T-helper 17 cell (primary cell): ENCODE measurements at places on chromosomes 4 and X.

DNA sequence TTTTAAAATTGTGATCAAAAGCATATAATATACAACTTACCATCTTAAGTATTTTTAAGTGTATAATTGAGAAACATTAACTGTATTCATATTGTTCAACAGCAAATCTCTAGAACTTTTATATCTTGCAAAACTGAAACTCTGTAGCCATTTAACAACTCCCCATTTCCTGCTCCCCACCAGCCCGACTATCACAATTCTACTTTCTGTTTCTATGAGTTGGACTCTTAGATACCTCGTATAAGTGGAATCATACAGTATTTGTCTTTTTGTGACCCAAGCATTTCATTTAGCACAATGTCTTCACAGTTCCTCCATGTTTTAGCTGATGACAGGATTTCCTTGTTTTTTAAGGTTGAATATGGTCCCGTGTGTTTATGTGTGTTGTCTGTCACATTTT, 106.0 kb downstream of the LRBA start:
- DNase-seq: no peak

GRCh38 chr4:185640811-185641675, 105.7 kb upstream of the PDLIM3 start:
- no peak for DNase-seq

- DNase-seq: no peak
Measured at GRCh38 chrX:54044877-54045338, 635 bp upstream of the PHF8 start.

DNA sequence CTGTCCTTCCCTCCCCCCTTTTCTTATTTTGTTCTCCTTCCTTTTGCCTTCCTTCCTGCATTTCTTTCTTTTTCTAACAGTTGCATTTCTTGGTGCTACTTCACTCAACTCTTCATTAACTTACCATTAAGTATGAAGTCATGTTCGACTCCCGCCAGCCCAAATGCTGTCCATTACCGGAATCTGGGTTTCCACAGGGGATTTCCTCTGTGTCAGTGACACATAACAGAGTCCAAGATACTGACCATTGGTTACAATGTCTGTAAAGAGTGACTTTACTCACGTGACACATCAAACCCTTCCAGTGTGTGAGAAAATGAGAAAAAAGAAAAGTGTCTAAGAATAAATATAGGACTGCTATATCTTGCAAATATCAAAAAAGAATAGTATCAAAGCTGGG, 500.0 kb upstream of the FRG1 start:
- no peak for DNase-seq

DNA sequence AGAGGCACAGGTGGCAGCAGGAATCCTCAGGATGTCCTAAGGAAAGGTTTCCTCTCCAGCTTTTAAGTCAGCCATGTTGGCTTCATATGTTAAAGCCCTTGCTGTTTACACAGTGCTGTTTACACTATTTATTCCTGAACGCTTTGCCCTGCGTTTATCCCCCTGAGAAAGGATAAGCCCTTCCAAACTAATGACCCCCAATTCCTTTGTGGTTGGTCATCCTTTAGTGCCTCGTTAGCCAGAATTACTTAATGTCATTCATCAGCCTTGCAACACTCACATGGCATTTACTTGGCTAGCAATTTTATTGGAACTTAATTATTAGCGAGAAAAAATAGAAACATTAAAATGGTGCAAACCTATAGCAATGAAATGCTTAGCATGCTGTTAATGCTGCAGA, 23.8 kb downstream of the VCX2 start:
- DNase-seq: no peak

DNA sequence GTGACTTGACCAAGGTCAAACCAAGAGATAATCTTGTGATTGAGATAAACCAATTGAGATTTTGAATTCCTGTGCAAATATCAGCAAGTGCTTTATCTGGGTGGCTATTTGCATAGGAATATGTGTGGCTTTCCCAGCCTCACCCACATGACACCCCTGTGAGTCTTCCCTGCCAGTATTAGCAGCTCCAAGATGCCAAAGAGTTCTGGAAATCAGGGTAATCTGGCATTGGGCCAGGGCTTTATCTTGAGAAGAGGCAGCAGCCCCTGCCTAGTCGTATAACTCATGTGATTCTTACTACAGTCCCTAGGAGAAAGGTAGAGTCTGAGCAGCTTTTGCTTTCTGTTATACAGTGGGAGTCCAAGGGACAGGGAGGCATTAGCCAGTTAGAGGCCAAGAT, 87.7 kb downstream of the RLIM start:
- DNase-seq: no peak

GRCh38 chr4:105061136-105061696, 85.5 kb upstream of the TET2 start:
- DNase-seq: no peak

GRCh38 chr4:158122501-158122900, 50.3 kb downstream of the GASK1B start:
- no peak for DNase-seq

DNA sequence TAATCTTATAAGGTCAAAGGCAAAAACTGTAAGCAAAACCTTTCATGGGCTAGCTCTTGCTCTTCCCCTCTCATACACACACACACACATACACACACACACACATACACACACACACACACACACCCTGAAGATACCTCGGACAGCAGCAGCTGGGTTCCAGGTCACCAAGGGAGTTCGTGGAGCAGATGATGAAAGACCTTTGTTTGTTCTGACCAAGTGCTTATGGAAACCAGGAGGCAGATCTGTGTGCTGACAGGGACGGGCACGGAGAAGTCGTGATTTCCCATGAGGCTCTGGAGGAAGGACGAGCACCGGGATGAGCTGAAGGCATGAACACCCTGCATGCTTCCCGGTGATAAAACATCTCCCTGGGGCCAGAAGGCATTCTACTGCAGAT, 35.4 kb upstream of the CRMP1 start:
- DNase-seq: no peak

DNA sequence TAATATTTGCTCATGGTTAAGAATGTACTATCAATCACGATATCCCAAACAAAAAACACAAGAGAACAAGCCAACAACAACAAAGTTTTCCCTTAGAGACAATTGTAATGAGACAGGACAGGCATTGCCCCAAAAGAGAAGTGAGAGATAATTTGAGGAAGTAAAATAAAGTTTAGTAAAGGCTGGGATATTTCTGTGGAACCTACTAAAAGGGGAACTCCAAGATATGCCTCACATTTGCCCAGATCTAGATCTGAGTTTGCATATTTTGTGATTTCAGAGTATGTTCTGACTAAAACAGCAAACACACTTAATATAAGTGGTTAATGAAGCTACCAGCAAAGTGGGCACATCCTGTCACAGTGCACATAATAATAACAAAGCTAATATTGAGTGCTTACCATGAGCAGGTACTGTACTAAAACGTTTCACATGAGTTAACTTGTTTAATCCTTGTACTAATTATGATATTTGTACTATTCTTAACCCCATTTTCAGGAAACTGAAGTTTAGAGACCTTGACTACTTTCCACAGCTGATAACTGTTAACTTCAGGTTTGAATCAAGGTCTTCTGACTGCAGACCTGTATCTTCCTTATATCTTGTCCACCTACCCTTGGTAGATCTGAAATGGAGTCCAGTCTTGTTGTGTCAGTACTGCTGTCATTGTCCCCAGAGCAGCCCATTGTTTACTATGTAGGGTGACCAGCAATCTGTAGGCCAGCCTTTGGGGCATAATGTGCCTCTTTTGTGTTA, 26.0 kb upstream of the BMP2K start:
- DNase-seq: no peak

DNA sequence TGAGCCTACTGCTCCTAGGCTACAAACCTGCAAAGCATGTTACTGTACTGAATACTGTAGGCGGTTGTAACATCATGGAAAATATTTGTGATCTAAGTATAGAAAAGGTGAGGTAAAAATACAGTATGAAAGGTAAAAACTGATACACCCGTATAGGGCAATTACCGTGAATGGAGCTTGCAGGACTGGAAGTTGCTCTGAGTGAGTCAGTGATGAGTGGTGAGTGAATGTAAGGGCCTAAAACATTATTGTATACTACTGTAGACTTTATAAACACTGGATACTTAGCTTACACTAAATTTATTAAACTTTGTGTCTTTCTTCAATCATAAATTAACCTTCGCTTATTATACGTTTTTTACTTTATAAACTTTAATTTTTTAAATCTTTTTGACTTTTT, 3.7 kb downstream of the KIF4A start:
- no peak for DNase-seq

- DNase-seq: no peak
Measured at GRCh38 chr4:86959588-86960500, 25.0 kb downstream of the AFF1 start.

- no peak for DNase-seq
Measured at GRCh38 chr4:138086611-138087041, 155.5 kb downstream of the SLC7A11 start.

- DNase-seq: no peak
Measured at GRCh38 chr4:40334591-40335524, at the start of gene CHRNA9. CHRNA9 (plus strand) TSS chr4:40335333; CDS start chr4:40335468, 135 bp downstream.

DNA sequence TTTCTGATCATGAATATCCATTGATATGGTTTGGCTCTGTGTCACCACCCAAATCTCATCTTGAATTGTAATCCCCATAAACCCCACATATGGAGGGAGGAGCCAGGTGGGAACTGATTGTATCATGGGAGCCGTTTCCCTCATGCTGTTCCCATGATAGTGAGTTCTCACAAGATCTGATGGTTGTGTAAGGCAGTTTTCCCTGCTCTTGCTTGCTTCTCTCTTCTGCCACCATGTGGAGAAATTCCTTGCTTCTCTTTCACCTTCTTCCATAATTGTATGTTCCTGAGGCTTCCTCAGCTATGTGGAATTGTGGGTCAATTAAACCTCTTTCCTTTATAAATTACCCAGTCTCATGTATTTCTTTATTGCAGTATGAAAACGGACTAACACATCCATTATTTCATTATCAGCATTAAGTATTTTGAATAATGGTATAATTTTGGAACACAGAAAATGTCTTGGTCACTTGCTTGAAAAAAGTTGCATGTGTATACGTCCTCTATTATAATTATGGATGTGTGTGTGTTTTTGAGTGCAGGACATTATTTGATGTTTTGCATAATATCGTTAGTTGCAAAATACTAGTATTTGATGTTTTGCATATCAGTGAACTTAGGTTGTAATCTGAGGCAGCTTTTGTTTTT, 334.6 kb downstream of the PCDH10 start:
- no peak for DNase-seq

- no peak for DNase-seq
Measured at GRCh38 chr4:38868059-38868960, 704 bp downstream of the FAM114A1 start.

DNA sequence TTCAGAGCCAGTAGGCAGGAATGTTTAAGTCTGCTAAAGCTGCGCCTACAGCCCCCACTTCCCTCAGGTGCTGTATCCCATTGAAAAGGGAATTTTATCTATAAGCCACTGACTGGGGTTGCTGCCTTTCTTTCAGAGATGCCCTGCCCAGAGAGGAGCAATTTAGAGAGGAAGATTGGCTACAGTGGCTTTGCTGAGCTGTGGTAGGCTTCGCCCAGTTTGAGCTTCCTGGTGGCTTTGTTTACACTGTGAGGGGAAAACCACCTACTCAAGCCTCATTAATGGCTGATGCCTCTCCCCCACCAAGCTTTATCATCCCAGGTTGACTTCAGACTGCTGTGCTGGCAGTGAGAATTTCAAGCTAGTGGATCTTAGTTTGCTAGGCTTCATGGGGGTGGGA, 67.7 kb upstream of the PRDM5 start:
- no peak for DNase-seq

GRCh38 chr4:116387937-116388474, 697.4 kb downstream of the TRAM1L1 start:
- DNase-seq: no peak

- DNase-seq: no peak
Measured at GRCh38 chr4:65552057-65552456, 118.2 kb downstream of the EPHA5 start.

- DNase-seq: no peak
Measured at GRCh38 chr4:18388039-18388438, 366.5 kb upstream of the LCORL start.

GRCh38 chr4:89277412-89277811, 30.2 kb downstream of the GPRIN3 start:
- no peak for DNase-seq

GRCh38 chr4:1567808-1568581, 116.1 kb downstream of the FAM53A start:
- DNase-seq: no peak

DNA sequence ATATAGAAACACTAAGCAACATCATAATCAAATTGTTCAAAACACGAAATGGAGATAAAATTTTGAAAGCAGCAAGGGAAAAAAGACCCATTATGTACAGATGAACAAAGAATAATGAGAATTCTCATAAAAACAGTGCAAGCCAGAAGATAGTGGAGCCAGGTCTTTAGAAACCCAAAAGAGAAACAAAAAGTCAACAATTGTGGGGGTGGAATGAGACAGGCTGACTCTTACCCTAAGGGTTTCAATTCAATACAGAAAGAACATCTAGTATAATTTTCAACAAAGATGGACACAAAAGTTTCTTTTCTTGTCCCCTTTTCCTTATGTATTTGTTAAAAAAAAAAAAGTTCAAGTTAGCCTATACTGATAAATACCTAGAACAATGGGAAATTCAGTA, 34.0 kb upstream of the MAGEB2 start:
- no peak for DNase-seq

DNA sequence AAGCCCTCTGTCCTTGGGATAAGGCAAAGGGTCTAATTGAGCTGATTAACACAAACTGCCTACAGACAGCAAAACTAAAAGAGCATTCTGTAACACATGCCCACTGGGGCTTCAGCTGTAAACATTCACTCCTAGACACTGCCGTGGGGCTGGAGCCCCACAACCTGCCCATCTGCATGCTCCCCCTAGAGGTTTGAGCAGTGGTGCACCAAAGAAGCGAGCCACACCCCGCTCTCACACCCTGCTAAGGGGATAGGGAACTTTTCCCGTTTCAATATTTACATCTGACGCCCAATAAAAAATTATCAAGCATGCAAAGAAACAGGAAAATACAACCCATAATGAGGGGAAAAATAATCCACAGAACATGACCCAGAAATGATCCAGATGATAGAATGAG, 46.9 kb upstream of the HSD17B10 start:
- no peak for DNase-seq

GRCh38 chr4:46390355-46391058, 579 bp upstream of the GABRA2 start:
- DNase-seq: no peak

GRCh38 chrX:13983734-13984133, 46.0 kb downstream of the GEMIN8 start:
- no peak for DNase-seq

DNA sequence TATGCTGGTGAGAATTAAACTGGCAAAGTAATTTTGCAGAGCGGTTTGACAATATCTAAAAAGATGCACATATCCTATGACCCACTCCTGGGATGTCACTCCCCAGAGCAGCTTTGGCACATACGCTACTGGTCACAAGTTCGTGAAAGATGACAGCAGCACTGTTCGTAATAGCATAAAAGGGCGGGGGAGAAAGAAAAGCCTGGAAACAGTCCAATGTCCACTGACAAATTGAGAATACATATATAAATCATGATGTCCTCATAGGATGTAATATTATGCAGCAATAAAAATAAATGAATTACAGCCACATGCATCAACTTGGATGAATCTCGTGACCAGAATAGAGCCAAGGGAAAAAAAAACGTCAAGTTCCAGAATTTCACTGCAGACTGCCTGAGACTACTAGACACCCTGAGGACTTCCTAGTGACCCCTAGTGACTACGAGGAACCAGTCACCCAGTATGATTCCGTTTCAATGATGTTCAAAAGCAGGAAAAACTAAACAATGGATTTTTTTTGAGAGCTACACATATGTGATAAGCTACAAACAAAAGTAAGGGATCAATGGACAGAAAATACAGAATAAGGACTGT, 1.8 kb downstream of the PCSK1N start:
- DNase-seq: no peak
